ENCODE measurements at places on chromosomes 11 and 22.

DNA sequence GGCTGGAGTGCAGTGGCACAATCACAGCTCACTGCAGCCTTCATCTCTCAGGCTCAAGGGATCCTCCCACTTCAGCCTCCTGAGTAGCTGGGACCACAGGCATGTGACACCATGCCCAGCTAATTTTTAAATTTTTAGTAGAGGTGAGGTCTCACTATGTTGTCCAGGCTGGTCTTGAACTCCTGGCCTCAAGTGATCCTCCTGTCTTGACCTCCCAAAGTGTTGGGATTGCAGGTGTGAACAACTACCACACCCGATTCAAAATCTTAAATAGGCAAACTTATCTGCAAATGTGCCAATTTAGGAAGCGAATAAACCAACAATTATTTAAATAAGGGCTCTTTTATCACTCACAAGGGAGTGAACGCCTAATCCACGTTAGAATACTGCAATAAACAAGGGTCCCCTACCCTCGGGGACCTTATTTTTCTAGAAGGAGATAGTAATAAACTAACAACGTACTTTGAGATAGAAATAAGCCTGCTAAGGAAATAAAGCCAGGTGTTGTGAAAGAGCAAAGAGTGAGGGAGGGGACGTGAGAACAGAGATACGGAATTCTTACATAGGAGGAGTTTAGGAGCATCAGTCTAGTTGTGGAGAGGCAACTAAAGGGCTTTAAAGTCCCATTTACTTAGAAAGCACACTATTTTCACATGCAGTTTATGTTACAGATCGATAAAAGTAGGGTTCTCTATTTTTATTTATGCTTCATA, 3.0 kb upstream of the WEE1 start:
- no peak for DNase-seq

DNA sequence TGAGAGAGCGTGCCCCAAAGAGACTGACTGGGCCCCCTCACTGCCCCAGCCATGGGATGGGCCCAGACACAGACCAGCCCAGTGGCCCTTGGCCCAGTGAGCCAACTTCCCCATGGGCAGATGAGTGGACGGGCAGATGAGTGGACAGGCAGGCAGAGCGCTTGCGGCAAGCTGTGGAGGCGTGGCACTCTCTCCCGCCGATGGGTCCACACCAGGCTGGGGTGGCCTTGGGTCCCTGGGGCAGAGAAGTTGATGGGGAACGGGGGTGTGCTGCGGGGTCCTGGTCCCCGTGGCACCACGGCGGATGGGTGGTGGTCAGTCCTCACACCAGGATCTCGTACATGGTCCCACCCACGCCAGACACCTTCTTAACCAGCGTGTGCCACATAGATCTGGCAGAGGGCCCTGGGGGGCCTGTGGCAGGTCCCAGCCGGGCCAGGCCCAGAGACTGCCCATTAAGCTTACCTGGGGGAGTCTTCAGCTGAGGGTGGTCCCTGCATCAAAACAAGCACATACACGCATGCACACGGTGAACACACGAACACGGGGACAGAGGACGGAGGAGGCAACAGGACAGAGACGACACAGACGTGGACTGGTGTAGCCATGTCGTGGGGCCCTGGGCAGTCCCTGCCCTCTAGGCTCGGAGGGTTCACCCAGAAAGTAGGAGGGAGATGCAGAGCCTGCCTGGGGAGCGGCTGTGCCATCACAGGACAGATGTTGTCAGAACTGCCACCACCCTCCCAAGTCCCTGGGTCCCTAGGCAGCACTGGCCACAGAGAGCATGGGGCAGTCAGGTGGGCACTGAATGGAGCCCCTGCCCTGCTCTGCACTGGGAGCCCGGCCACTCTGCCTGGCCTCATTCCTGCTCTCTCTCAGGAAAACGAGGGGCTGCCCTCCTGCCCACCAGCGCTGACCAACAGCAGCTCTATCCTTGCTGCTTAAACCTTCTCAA, 182.2 kb downstream of the IGLL1 start:
- no peak for DNase-seq

- no peak for DNase-seq
Observed at GRCh38 chr22:49811020-49811791, 16.5 kb downstream of the BRD1 start.

GRCh38 chr11:528815-529727, 6.3 kb downstream of the HRAS start:
- DNase-seq = no peak

DNA sequence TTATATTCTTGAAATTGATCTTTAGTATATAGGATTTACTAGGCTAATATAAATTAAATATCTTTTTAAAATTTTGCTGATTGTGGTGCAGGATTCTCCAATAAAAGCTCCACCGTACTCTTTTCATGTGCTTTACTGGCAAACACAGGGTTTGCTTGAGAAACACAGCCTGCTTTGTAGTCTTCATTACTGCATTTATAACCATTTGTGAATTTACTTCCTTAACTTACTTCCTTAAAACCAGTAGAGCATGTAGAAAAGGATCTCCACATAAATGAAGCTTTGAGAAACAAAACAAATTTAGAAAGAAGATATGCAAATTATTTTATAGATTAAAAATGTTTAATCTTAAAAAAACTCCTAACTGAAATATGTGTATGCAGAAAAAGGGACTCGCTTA, 28.8 kb downstream of the SWAP70 start:
- no peak for DNase-seq
